Fibroblast of mammary gland (primary cell): ENCODE measurements at places on chromosomes 12 and 14.

DNA sequence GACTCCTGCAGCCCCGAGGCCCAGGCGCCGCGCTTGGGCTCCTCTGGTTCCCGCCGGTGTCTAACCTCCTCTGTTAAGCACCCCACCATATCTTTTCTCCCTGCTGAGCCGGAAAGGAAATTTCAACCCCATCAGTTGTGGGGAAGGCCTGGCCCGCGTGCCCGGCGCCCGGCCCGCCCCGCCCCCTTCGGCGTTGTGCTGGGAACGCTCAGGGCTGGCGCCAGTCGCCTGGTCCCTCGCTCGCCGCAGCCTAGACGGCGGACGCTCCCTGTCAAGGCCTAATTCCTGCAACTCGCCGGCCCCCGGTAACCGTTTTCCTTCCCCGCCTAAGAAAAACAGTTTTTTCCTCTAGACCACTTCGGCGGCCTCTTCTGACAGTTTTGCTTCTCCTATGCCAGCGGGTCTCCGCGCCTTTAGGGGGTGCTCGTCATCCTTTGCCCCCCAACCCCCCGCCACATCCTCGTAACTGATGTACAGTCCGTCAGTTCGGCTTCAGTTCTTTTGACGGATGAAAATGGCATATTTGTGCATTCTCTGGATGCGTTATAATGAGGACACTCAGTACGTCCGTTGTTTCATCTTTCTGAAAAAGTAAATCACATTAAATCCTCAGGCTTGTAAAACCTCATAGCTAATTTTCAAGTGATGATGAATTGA lies 506 bp upstream of the NAP1L1 start:
- DNase-seq: peak; percentile 66

DNA sequence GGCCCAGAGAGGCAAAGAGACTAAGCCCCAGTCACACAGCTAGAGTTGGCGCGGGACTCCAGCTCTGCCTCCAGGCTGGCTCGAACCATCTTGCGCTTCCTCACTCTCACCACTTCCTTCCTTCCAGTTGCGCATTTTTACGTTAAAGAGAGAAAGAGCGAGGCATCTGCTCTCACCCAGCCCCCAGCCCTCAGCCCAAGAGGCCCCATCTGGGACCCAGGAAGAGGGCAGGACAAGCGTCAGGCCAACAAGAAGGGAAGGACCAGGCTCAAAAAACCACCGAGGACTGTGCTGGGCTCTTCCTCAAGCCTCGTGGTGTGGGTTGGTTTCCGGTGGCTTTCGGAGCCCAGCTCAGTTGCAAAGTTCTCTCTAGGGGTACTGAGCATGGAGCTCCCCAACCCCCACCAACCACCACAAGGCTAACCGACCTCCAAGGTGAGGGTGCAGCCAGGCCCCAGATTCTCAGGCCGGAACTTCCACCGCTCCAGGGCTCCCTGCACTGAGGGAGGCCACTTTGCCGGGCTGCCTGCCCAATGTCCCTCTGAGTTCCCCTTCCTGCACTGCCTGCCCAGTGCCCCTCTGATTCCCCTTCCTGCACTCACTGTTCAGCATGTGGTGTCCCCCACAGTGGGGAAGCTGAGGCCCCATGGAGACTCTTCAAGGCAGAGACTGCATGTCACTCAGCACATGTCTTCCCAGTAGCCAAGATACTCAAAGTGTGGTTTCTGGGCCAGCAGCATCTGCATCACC lies 35.9 kb downstream of the TESC start:
- no peak for DNase-seq

GRCh38 chr14:63773504-63773903 lies 45.6 kb upstream of the SGPP1 start:
- no peak for DNase-seq

- no peak for DNase-seq
Measured at GRCh38 chr12:117820216-117820907, 148.4 kb downstream of the KSR2 start.

GRCh38 chr12:88957358-88957757 lies 377.1 kb upstream of the KITLG start:
- peak; percentile 50 for DNase-seq

- DNase-seq: no peak
Measured at GRCh38 chr12:6145564-6145963, 21.1 kb upstream of the VWF start.

DNA sequence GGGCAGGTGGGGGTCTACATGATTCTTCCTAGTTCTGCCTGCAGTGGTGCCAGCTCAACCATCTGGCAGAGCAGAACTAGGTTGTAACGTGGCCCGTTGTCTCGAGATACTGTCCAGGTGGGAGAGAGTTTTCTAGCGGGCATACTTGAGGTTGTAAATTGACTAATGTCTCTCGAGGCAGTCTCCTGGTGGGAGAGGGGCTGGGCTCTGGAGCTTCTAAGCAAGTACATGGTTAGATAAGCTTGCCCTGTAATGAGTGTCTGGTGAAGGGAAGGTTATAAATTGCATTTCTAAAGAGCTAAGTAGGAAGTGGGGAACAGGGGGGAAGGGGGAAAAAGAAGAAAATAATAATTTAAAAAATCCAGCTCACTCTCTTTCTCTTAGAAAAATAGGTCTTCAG lies 18.1 kb downstream of the BDKRB1 start:
- DNase-seq: no peak

DNA sequence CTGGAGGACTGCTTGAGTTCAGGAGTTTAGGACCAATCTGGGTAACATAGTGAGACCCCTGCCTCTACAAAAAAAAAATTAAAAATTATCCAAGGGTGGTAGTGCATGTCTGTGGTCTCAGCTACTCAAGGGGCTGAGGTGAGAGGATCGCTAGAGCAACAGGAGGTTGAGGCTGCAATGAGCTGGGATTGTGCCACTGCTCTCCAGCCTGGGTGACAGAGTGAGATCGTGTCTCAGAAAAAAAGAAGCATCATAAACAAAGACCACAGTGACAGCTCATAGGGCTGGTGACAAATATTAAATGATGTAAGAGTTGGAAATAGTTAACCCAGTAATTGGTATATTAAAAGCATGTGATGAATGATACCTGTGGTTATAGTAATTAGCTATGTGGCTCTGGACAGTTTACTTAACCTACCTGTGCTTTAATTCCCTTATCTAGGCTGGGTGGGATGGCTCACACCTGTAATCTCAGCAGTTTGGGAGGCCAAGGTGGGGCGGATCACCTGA lies 68.0 kb downstream of the GSC start:
- DNase-seq: no peak

DNA sequence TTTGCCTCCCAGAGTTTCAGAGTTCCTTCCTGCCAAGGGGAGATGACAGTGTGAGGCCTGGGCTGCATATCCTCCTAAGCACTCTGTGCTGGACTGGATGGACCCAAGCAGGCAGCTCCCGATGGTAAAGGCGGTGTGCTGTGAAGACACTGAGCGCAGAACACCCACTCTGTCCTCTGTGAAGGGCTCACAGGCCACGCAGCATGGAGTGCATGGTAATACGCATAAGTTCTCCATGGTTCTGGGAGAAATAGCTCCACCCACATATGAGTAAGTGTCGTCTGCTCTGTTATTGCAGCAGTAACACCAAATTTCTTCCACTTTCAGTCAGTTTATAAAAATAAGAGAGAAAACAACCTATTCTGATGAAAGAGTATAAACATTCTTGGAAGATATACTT lies 55.8 kb downstream of the TMEM30B start:
- DNase-seq: no peak
